ENCODE measurements at places on chromosomes 13 and 19.

DNA sequence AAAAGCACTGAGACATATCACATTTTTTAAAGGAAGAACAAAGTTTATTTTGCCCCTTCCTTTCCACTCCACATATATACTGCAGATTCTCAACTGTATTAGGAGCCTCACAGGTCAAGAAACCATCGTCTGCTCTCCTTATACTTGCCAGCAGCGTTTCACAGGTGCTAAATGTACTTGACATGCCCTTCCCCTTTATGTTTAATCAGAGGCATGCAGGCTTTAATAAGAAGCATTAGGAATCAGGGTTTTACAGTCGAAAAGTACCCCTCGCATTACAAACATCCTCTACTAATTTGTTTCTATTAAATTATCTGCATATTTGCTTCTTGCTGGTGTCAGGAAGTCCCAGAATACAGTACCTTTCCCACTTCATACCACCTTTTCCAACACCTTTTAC is 3.7 kb upstream of the RAP2A start:
- DNase-seq, result no peak

GRCh38 chr13:110989331-110989730 is 74.5 kb upstream of the ANKRD10 start:
- DNase-seq, result no peak

GRCh38 chr13:113601166-113602070 is 16.9 kb downstream of the TFDP1 start:
- DNase-seq, result no peak

GRCh38 chr19:45508417-45508860 is 1.2 kb downstream of the VASP start:
- DNase-seq, result no peak

DNA sequence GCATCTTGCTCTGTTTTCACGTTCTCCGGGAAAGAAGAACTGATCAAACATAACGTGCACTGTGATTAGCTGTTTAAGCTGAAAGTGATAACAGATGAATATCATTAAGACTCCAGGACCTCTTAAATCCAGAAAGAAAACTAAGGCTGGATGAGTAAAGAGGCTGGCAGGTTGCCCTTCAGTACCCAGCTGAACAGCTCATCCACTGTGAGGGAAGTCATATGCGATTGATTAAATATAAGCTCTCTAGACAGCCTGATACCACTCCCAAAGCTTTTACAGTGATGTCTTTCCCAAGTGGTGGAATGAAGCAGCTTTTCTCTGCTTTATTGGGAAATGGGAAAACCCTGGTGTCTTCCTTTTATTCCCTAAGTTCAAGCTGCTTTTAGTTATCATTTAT is 116.9 kb downstream of the EFNB2 start:
- DNase-seq, result peak; percentile 54

GRCh38 chr19:5170329-5170745 is 170.3 kb downstream of the PTPRS start:
- no peak for DNase-seq

DNA sequence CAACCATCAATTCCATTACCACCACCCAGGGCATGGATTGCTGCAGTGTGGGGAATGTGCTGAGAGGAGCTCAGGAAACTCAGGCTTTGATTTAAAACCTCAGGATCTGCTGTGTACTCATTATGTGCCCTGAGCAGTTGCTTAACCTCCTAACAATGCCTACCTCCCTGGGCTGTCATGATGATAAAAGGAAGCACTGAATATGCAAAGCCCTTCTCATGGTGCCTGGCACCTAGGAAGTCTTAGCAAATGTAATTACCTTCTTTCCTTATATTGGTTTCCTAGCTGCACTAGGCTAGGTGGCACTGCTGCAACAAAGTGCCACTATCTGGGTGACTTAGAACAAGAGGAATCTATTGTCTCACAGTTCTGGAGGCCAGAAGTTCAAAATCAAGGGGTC is 62.2 kb downstream of the KCTD12 start:
- no peak for DNase-seq

- no peak for DNase-seq
These were observed 53.8 kb downstream of the DPY19L3 start for GRCh38 chr19:32459204-32459865.

- DNase-seq, result no peak
These were observed 633.9 kb upstream of the MIR17HG start for GRCh38 chr13:90713441-90714133.

GRCh38 chr19:47357788-47358680 is 8.9 kb downstream of the DHX34 start:
- DNase-seq, result no peak

- DNase-seq, result no peak
These were observed 55.4 kb upstream of the SCEL start for GRCh38 chr13:77480066-77480465.

DNA sequence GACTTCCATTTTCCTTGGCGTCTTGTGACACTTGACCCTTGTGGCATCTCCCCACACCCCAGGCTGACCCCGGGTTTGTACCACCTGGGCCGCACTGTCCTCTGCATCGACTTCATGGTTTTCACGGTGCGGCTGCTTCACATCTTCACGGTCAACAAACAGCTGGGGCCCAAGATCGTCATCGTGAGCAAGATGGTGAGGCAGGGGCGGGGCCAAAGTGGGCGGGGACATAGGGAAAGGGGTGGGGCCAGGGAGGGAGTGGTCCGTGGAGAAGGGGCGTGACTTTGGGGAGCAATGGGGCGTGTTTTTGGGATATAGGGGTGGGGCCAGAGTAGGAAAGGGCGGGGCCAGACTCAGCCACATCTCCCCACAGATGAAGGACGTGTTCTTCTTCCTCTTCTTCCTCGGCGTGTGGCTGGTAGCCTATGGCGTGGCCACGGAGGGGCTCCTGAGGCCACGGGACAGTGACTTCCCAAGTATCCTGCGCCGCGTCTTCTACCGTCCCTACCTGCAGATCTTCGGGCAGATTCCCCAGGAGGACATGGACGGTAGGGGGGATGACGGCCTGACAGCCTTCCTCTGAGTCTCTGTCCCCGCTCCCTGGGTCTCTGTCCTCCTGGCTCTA is 42.8 kb downstream of the TRPM4 start:
- DNase-seq, result no peak

GRCh38 chr13:51885651-51886050 is 23.9 kb downstream of the CCDC70 start:
- DNase-seq, result no peak

DNA sequence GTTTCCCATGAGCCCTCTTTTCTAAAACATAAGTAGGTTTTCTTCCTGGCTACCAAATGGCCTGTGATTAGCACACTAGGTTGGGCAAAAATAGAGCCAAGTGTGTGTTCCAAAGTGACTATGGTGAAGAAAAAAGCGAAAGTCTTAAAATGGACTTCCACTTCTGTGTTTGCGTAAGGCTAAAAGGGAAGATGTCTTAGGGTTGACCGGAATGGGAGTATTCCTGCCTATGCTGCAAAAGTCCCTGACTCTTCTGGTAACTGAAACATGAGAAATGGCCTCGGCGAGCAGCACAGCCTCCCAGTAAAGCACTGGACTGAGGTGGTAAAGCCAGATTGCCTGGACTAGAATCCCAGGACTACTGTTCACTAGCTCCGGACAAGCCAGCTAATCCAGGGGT is 2.4 kb upstream of the FPR1 start:
- no peak for DNase-seq

GRCh38 chr13:93953841-93954240 is 525.6 kb downstream of the DCT start:
- DNase-seq, result no peak

- no peak for DNase-seq
These were observed 31.7 kb upstream of the FXYD3 start for GRCh38 chr19:35083691-35084508.

GRCh38 chr13:59230484-59231264 is 933.1 kb downstream of the DIAPH3 start:
- no peak for DNase-seq

DNA sequence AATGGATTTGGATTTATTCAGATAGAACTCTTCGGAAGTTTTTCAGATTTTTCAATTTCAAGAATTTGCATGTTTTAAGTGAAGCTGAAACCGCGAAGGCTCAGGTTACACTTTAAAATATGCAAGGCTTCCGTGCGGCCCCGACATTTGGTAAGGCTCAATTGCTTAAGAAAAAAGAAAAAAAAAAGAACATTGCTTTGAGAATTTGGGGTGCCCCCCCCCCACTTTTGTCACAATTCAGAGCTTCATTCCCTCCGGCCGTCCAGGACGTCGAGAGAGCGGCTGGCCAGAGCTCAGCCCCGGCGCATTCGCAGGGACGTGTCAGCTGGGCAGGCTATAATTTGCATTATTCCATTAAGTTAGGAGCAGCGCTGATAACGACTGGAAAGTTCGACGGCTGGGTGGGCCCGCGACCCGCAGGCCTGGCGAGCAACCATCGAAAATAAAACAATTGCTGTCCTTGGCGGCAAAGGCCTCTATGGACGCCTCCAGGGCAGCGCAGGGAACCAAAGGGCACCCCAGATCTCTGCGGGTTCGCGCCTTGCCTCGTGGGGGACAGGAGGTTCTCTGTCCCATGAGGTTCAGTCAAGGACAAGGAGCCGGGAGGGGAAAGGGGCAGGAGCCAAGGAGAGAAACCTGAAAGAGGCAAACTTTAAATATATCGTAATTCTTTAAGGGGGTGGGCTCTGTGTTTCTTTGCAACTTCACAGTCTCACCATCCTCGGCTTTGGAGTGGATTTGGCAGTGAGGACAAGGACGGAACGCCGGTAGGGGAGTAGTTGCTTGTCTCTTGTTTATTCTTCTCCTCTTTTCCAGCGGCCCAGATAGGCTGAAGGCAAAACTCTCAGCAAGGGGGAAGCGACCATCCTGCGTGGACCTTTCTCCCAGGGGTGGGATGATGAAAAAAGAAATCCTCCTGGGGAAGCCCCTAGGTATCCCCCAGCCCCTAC is 7.0 kb downstream of the SOX21 start:
- DNase-seq, result no peak

GRCh38 chr19:42412227-42412626 is 15.0 kb downstream of the LIPE start:
- DNase-seq, result no peak

DNA sequence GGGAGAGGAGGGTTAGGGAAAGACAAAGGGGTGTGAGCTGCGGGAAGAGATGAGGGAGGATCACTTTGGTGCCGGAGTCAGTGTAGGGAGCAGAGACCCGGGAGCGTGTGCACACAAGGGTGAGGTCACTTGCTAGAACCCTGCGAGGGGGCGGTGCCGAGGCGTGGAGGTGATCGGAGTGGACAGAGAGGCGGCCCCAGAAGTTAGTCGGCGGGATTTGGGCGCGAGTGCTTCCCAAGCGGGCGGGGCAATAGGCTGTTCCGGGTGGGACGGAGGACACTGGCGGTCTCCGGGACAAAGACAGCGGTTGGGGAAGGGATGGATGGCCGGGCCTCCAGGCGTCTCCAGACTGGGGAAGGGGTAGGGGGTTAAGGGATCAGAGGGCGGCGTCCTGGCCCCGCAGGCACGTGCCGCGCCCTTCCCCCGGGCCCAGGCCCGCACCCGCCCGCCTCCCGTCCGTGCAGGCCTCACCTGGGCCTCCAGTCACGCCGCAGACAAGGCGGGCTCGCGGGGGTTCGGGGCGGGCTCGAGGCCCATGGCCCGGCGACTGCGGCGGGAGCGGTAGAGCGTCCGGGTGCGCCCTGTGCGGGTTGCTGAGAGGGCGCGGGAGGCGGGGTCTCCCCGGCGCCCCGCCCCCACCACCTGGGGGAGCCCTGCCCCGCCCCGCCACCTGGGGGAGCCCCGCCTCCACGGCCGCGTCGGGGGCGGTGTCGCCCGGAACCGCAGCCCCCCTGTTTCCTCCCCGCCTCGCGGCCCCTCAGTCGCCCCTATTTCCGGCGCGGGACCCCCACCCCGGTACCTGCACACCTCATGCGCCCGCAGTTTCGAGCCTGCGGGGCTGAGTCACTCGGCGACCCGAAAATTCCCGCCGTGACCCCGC is at the start of gene LPAR2:
Gene LPAR2, minus strand, starts transcription at position 600 of the 880 bp plus-strand sequence. CDS start 945 bp downstream, outside the sequence.
- DNase-seq, result no peak

- DNase-seq, result peak; percentile 49
These were observed 155.9 kb upstream of the KLF12 start for GRCh38 chr13:74289861-74290773.

- DNase-seq, result no peak
These were observed 31.0 kb downstream of the C2CD4C start for GRCh38 chr19:377801-378581.

GRCh38 chr19:41921577-41922576 is 6.4 kb downstream of the ERFL start:
- DNase-seq, result no peak

GRCh38 chr19:39514840-39515550 is at the start of gene SELENOV:
TSS of gene SELENOV (plus strand) at chr19:39515139. CDS start at chr19:39515213, 74 bp downstream.
- DNase-seq, result no peak

DNA sequence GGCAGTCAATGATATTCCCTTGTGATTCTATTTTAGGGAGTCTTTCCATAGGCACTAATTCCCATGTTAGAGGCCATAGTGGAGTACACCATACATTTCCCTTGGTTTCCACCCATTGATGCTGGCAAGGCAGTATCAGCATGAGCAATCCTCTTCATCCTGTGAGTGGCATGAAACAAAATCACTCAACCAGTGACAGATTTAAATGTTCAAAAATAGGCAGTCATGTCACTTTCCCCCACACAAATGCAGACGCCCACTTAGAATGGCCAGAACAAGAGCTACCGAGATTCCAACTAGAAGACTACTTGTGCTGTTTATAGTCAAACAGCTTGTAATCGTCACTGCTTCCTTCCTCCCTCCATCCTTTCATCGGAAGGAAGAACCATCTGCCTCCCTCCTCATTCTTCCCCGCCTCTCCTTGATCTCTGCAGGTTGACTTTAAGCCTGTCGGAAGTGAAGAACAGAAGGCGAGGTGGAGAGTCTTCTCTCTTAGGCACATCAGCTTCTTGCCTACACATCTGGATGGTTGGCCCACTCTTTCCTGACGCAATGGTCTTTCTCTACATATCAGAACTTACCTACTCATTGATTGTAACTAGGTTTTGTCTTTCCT is 22.6 kb downstream of the RASL11A start:
- DNase-seq, result no peak

DNA sequence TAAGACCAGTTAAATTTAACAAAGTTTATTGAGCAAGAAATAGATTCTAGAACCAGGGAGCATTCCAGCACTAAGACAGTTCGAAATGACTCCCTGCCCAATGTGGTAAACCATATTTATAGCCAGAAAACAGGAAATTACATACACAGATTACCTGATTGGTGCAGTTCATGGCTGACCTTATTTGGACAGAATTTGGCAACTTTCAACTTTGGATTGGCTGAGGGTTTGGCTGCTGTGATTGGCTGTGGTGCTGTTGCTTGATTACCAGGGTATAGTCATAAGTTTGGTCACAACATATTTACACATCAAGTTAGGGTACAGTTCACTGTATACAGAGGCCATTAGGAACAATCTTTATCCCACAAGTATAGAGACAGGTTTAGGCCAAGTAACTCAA is 984.8 kb upstream of the MIR17HG start:
- no peak for DNase-seq

- DNase-seq, result no peak
These were observed at the start of gene STAP2 for GRCh38 chr19:4338441-4339355. TSS of gene STAP2 (minus strand) at chr19:4338827. CDS start at chr19:4338753, 74 bp downstream.
